NCI-H2171 treated with DMSO at 0.1 percent for 48 hours (cell line): ENCODE measurements at places on chromosomes 4 and X.

GRCh38 chr4:143667461-143667860 lies 33.0 kb downstream of the FREM3 start:
- DNase-seq, result no peak

- no peak for DNase-seq
Measured at GRCh38 chrX:38205039-38205438, 15.6 kb downstream of the SRPX start.

GRCh38 chrX:37370499-37371141 lies 21.5 kb downstream of the PRRG1 start:
- DNase-seq, result no peak

DNA sequence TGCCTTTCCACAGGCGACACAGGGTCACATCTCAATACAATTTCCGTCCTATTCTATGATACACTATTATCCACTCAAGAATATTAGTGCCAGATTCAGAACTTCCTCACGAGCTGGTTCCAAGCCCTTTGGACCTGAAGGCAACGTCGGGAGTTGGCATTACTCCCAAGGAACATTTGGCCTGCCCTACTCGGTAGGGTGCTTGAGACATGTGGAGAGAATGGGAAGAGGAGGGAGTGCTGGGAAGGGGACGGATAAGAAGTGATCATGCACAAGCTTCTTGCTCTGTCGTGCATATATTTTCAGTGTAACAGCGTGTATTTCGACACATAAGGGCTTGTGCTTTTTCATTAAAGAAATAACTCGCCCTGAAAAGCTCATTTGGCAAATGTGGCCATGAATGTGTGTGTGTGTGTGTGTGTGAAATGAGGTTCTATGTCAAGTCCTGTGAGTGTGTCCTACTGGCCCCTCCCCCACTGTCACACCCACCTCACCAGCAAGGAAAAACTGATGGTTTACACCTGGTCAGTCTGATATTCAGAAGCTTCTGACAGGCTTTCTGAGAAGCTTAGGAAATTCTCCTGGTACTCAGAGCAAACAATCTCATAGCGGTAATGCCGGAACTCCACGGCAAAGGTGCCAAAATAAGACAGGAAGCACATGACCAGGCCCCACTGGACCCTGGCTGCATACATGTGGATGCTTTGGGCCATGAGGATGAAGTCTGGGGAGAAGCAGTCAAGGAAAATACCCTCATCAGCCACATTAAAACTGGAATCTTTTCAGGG lies 54.8 kb downstream of the ENOPH1 start:
- DNase-seq, result no peak

- no peak for DNase-seq
Measured at GRCh38 chrX:105375816-105376215, 155.3 kb upstream of the TEX13A start.
